Forelimb muscle (tissue), 1 donor: ENCODE measurements at places on chromosomes 2 and 18. TPM values are rescaled to one million over a fixed set of nuclear protein-coding genes. Genes with fewer than 3 reads are reported as not detected.

DNA sequence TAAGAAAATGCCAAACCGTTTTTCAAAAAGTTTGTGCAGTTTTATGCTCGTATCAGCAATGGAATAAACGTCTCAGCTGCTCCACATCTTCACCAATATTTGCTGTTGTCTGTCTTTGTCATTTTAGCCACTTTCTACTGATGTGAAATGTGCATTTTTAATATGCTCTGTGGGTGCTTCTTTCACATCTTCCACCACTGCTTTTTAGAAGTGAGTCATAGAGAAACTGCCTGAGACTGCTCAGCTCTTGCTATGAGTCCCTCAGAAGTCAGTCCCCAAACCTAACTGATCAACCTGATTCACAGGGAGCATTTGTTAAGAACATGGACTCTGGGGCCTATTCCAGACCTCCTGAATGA, 41.0 kb upstream of the EPC2 start:
- DNase-seq: no peak

DNA sequence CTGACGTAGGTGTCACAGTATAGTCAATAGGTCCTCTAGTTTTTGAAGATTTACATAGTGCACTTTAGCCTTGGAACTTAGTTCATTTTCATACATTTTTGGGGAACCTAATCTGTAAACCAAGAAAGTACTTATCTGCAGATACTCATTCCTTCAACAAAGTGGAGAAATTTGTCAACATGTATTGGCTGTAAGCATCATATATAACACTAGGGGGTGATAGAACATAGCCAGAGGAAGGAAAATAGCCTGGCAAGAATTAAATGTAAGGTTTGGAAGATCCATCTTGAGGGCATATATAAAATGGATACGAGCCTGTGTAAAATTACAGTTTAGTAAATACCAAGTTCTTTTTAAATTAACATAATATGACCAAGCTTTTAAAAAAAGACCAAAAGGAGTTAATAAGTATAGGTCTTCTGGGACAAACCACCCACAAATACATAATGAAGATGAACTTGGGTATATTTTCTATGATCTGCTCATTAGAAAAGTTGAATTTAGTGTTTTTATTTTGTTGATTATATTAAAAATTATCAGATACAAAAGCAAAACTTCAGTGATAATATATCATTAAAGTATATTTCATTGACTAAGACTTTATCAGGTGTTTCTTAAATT, 18.2 kb downstream of the RPL37A start:
- peak; percentile 36 for DNase-seq

GRCh38 chr2:204274991-204275390, 270.3 kb upstream of the PARD3B start:
- DNase-seq: no peak

GRCh38 chr2:74458938-74459363, 713 bp downstream of the WBP1 start:
- no peak for DNase-seq

DNA sequence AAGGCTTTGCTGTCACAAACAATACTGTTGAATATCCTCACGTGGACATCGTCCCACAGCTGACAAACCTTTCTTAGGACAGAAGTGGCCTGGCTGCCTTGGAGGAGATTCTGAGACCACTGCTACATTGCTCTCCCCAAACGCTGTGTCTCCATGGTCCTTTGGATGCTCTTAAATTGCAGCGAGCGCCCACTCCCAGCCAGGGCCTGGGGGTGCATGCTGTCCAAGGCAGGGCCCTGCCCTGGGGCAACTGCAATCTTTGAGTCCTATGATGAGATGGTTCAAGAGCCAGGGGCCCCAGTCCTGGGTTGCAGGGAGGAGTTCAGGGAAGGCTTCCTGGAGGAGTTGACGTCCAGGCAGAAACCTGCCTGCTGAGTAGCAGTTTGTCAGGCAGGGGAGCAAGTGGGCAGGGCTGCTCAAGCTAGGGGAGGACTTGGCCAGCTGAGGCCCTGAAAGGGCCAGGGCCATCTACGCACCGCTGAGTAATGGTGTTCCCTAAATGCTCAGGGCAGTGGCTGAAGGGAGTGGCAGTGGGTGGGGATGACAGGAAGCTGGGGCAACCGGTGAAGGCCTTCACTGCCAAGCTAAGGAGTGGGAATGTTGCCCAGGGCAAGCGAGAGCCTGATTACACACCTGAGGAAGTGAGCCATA, 10.8 kb upstream of the SDC1 start:
- DNase-seq: no peak

DNA sequence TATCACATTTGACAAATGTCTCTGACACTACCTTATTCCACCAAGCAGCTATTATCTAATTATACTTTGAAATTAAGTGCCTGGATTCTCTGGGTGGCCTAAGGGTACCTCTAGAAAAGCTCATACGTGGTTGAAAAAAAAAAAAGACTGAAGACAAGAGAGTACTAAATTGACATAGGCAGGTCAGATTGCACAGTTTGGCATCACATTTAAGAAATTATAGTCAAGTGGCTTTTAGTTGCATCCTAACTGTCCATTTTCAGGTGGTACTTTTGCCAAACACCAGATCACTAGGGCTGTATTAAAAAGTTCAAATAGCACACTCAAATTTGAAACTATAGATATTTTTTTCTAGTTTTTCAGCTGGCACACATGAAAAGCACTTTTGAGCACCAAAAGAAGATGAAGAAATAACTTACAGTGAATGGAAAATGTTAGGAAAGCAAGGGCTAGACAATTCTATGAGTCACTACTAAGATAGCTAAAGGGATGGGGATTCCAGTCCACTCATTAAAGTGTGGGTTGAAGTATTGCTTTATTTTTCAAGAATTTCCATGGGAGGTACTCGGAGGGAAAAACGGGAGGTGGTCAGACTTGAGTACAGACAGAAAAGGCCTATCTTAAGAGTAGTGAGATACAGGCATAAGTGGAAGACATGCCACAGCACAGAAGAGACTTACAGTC, 106.5 kb upstream of the COL5A2 start:
- no peak for DNase-seq

DNA sequence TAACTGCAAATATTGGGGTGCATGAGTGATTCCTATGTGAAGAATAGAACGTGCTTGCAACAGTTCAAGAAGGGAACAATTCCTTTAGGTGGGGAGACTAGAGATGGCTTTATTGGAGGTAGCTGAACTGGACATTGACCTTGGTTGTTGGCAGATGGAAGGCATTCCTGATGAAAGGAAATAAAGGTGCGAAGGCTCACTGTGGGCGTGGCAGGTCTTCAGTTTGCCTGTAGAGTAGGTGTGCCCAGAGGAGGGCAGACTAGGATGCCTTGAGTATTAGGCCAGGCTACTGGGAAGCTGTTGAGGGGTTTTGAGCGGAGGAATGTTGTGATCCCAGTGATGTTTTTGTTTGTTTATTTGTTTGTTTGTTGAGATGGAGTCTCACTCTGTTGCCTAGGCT, 2.8 kb downstream of the SPR start:
- no peak for DNase-seq

- no peak for DNase-seq
Measured at GRCh38 chr2:65658881-65659280, 226.5 kb upstream of the SPRED2 start.

DNA sequence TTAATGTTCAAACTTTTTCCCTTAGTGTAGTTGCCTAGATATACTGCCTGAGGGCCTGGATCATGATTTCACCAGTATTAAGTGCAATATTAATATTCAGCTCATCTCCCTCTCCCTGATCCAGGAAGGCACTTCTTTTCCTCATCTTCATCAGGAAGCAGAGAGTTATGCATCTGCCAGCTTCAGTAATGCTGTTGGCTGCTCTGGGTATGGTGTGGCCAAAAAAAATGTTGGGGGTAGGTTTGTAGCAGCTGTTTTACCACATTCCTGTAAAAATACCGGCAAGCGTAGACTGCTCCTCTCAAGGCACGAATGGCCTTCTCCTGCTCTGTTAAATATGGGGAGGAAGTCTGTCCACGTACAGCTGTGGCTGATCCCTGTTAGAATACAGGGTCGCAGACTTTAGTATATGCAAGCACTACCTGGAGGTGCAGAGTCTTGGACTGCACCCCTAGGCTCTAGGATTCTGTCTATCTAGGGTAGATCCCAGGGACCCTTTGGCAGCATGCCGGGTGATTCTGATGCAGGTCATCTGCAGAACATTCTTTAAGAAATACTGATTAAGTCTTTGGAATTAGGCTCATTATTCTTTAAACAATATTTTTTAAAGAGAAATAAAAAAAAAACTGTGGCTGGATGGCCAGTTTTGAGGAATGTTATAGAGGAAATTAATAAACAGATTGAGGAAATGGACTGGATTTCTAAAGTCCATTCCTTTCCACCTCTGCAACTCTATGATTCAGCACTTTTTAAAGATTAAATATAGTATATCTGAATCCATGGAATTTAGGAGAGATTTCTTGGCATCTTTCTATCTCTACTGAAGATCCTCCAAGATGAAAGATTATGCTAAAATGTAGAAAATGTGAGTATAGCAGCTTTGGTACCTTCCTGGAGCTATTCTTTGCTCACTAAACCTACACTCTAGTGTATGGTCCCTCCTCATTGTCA, 21.0 kb upstream of the GLS start:
- DNase-seq: no peak

Gene PCARE
- polyA plus RNA-seq: 0.25 TPM

Gene SPATA3
- not detected for polyA plus RNA-seq

Gene MOB4
- polyA plus RNA-seq: 36.3 TPM

Gene RUFY4
- 0.16 TPM for polyA plus RNA-seq
